Retinal pigment epithelial cell (primary cell): ENCODE measurements at places on chromosomes 1 and 21.

DNA sequence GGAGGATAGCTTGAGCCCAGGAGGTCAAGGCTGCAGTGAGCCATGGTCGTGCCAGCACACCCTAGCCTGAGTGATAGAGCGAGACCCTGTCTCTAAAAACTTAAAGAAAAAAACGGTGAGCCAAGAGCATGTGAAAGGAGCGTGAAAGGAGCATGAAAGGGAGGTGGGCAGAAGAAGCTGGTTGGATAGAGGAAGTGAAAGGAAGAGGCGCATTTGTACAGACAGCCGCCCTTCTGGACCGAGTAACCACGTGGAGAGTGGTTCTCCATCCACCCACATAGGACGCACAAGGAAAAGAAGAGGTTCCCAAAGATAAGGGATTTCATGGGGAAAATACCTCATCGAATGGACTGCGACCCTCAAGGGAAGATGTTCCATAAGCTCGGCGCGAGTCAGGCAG is 60.4 kb upstream of the IFNAR2 start:
- DNase-seq = no peak

GRCh38 chr21:38810034-38810825 is 4.5 kb downstream of the ETS2 start:
- DNase-seq = no peak

DNA sequence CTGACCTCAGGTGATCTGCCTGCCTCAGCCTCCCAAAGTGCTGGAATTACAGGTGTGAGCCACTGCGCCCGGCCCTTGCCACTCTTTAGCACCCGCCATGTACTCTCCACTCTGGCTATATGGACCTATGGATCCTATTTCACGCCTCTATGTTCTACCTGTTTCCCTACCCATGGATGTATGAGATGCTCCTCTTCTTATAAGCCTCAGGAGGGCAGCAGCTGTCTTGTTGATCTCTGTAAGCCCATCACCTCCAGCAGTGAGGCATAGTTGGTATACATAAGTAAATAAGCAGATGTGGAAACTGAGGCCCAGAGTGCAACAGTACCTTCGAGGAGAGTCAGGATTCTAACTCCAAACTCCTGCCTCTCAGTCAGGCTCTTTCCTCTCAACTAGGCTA is 24.7 kb upstream of the ARTN start:
- no peak for DNase-seq

DNA sequence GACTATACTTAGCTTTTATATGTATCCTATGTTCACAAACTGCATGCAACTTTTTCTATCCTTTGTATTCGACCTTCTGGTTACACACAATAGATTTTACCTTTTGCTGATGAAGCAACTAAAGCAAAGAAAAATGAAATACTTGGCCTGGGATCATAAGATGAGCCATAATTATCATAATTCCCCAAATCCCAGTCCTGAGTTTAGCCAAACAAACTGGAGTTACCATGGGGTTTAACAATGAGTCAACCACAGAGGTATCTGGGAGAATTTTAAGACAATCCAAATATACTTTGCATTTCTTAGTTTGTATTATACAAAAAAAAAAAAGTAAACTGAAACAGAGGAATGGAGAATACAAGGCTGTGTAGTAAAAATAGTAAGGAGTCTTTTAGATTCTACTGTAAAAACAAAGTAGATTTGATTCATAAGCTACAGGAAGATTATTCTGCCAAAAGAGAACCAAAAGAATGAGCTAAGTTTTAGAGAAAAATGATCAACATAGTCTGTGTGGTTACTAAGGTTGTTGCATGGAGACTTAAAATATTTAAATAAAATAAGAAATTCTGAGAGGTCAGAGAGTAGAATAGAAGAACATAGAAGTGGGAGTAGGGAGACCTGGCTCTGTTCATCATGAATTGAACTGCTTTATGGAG is 60.4 kb upstream of the GORAB start:
- no peak for DNase-seq

GRCh38 chr21:41260428-41260827 is 56.2 kb upstream of the FAM3B start:
- no peak for DNase-seq

DNA sequence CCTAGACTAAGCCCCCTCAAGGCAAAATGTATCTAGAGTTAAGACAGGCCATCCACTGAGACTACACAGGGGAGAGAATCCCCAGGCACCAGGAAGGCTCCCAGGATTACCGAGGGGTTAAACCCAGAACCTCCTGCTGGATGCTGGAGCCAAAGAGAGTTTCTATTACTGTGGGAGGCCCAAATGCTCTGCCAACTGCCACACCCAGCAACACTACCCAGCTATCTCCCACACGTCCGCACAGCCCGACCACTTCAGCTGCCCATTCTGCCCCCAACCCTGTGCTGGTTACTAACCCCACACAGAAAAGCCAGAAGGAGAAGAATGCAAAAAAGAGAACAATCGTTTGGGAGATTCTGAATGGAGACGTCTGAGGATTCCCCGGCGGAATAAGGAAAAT is 63.6 kb downstream of the CD46 start:
- DNase-seq = no peak

- no peak for DNase-seq
These were observed 2.9 kb downstream of the IFI6 start for GRCh38 chr1:27668808-27669723.
